ENCODE measurements at places on chromosomes 5 and 9. TPM values are rescaled to one million over a fixed set of nuclear protein-coding genes. Genes with fewer than 3 reads are reported as not detected.

DNA sequence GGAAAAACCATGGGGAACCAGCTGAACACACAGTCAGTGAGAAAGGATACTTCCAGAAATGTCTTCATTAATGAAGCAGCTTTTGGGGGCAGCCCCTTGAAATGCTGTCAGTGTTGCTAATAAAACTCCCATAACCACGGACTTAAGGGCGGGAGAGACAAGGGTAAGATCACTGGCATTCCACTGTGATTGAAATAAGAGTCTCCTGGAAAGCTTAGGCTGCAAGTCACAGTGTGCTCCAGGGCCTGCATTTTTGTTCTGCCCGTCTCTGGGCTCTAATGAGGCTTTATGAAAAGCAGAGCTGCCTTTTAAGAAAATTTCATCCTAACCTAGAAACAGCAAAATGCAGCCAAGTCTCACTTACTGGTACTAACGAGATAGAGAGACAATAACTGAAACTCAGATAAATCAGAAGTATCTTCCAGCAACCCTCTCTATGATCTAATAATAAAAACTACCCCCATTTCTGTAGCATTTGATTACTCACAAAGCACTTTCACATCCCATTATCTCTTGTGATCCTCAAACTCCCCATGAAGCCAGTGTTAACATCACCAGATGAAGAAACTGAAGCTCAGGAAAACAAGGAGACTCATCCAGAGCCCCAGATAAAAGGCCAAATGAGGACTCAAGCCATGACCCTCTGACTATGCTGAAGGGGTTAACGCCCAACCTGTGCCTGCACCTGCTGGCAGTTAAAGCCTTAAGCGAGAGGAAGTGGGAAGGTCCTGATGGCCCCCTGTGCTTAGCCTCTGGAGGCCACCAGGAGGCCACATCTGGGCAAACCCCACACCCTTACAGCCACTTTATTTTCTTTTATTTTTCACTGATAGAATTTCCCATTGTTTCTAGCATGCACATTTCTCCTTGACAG is 37.5 kb downstream of the SPOCK1 start:
- H3K27me3 ChIP-seq: no peaks in the 10 kb centered on the region
- peaks cover 11% of the 10 kb centered on the region for H3K4me1 ChIP-seq
- no peak overlapping the region for H3K4me3 ChIP-seq
- DNase-seq: no peak
- H3K27ac ChIP-seq: no peak overlapping the region
- H3K36me3 ChIP-seq: no peaks in the 10 kb centered on the region

- H3K4me3 ChIP-seq: no peak overlapping the region
- peaks cover 17% of the 10 kb centered on the region for H3K4me1 ChIP-seq
- no peak for DNase-seq
- H3K36me3 ChIP-seq: no peaks in the 10 kb centered on the region
- H3K27ac ChIP-seq: peak overlapping the region; percentile 62
- no peaks in the 10 kb centered on the region for H3K27me3 ChIP-seq
These were observed 65.3 kb downstream of the RXRA start for GRCh38 chr9:134391319-134392231.

GRCh38 chr9:86097510-86098224 is 1.7 kb downstream of the GOLM1 start:
- H3K27ac ChIP-seq: no peak overlapping the region
- DNase-seq: no peak
- H3K36me3 ChIP-seq: no peaks in the 10 kb centered on the region
- peaks cover 8% of the 10 kb centered on the region for H3K4me1 ChIP-seq

DNA sequence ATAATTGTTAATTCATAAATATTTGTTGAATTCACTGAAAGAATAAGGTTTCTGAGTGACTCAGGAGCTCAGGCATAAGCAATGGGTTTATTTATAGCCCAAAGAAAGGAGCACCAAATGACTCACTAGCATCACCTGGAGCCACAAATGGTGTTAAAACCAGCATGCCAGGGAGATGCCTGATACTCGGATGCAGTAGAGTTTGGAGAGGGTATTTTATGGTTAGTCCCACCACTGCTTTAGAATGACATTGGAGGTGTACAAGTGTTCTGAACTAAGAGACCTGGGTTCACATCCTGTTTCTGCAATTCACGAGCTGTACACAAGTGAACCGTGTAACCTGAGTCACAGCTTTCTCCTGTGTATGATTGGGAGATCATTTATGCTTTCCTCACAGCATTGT is 25.2 kb downstream of the CCL28 start:
- DNase-seq: no peak
- H3K36me3 ChIP-seq: peaks cover 2% of the 10 kb centered on the region
- no peak overlapping the region for H3K4me3 ChIP-seq
- no peaks in the 10 kb centered on the region for H3K27me3 ChIP-seq
- no peak overlapping the region for H3K27ac ChIP-seq

ENTPD2 gene
- 0.09 TPM for total RNA-seq

Measured in thymus (tissue), 14 donors.